ENCODE measurements at places on chromosomes 2 and 18.

DNA sequence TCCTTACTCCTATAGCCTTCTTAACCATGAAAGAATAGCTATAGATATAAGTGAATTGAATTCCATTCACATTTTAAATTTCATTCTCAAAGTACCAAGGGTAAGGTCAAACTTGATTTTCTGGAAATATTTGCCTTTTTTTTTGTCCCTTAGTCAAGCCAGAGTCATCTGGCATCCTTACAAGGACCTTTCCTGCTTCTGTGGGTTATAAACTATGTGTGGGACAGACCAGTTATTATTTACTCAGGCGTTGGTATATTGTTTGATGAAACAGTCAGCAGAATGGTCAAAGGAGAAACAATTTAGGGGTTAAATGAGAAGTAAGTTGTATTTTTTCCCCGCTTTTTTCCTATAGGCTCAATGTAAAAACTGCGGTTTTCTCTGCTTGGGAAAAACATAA lies 1103.2 kb upstream of the ZEB2 start:
- no peak for DNase-seq

- DNase-seq = no peak
Observed at GRCh38 chr2:120134263-120134662, 88.9 kb downstream of the TMEM185B start.

DNA sequence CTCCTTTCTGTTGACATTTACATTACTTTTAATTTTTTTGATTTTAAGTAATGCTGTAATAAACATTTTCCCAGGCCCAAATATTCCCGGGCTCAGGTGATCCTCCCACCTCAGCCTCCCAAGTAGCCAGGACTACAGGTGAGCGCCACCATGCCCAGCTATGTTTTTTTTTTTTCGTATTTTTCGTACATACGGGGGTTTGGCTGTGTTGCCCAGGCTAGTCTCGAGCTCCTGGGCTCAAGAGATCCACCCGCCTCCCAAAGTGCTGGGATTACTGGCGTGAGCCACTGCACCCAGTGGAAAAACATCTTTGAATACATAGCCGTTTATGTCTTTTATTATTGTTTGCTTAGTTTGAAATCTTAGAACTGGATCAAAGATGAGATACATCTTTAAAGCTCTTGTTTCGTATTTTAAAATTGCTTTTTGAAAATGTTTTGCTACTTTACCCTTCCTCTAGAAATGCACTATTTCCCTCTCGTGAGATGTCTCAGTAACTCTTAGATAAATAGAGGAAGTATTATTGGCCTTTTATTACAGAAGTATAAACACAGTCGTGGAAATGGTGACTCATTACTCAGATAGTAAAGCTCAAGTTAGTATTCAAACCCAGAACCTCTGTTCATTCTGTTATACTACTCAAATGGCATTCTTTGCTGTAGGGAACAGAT lies 2.4 kb downstream of the SMCHD1 start:
- no peak for DNase-seq

DNA sequence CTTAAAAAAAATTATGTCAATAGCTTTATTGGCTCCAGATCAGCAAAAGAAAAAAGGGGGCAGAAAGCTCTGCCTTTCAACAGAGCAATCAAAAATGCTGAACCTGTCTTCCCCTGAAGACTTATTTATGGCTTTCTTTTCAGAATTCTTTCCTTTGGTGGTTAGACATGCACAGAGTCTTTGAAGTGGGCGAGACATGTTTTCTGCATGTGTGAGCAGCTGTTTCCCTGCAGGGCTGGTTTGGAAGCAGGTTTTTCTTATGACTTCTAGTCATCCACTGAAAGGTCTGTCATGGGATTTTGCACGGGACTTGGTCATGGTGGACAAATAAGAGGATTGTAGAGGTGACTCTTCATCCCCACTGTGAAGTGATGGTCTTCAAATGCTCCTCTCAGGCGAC lies 160.3 kb downstream of the VAPA start:
- no peak for DNase-seq

GRCh38 chr2:9099341-9099751 lies 95.9 kb upstream of the MBOAT2 start:
- no peak for DNase-seq

DNA sequence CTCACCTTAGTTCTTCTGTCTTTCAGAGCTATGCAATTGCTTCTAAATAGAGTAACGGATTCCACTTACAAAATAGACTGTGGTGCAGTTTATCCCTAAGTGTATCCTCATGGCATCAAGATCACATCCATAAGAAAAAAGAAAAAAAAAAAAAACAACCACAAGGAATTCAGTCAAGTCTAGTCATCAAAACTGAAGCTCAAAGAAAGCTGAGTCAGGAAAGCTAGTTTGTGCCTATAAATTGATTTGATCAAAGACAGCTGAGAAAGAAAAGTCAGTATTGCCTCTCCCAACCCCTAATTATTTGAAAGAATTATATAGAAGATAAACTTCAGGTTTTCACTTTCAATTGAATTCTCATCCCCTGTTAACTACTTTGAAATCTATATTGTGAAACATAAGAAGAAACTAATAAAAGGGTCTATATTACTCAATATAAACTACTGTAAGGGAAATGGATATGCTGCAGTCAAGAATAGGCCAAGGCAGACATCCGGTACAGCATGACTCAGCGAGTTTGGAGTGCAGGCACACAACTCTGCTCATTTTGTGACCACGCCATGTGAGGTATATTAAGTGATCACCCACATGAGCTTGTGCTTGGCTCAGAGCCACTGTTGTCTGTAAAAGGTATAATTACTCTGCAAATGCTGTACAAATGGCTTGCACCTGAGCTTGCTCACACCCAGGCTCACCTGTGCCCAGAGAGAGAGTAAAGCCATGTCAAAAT lies 568.1 kb upstream of the CRIM1 start:
- DNase-seq = no peak

DNA sequence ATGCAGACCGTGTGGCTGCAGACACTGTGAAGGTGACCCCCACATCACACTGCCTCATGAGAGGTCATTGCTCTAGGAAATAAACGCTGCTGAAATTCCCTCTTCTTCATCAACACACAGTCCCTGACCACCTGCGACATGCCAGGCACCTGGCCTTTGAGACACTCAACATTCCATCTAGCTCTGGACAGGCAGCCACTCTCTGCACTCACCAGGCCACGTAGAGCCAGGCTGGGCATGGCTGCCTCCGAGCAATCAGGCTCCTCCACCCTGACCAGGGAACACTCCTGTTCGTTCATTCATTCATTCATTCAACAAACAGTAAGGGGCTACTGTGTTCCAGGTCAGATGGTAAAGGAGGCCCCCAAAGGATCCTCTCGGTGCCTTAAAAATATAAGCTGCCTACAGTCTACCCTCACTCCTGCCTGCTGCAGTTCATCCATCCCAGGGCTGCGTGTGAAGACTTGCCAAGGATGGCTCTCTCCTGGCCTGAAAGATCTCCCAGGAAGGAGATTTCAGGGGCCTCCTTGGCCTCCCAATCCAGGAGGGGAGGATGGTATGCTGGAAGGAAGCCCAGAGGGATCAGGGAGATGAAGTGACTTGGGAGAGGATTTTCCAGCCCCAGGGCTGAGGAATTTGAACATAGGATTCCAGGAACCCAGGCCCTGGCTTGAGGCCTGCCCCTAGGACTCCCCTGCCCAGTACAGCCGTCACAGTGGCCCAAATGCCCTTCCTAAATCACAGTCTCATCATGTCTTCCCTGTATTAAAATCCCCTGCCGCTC lies 66.7 kb downstream of the TNS1 start:
- DNase-seq = no peak

- no peak for DNase-seq
Observed at GRCh38 chr2:218298314-218298875, 6.1 kb upstream of the TMBIM1 start.

DNA sequence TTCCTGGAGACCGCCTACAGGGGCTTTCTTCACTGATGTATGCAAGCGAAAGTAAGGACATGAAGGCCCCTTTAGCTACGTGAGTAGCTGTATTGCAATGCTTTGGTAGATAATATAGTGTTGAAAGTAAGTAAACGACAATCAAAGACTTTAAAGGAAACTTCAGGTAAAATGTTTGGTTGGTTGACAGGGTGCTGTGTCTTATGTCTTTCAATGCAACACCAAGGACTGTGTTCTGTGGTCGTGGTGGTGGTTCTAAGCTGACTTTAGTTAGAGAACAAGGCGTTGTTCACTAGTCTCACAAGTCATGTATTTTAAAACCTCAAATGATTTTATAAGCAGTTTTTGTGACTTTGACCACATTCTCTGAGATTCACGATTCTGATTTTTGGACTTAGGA lies 58.0 kb upstream of the CABYR start:
- DNase-seq = no peak

- DNase-seq = no peak
Observed at GRCh38 chr2:152176113-152176714, 651 bp upstream of the STAM2 start.

- peak; percentile 11 for DNase-seq
Observed at GRCh38 chr2:237421542-237422116, 7.7 kb upstream of the COL6A3 start.

DNA sequence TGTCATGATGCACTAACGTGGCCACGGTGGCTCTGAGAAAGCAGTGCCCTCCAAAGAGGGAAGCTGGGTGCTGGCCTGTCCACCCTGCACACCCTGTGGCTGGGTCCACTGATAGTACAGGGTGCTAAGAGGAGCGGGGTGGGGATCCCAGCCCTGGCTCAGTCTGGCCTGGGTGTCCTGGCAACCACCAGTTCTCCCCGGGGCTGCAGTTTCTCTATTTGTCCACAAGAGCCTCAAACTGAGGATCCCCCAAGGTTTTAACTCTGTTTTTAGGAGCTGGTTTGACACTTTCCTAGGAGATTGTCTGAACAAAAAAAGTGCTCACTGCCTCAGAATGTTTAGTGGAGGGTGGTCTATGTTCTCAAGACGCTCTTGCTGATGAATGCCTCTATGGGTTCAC lies 29.0 kb downstream of the EDAR start:
- no peak for DNase-seq

DNA sequence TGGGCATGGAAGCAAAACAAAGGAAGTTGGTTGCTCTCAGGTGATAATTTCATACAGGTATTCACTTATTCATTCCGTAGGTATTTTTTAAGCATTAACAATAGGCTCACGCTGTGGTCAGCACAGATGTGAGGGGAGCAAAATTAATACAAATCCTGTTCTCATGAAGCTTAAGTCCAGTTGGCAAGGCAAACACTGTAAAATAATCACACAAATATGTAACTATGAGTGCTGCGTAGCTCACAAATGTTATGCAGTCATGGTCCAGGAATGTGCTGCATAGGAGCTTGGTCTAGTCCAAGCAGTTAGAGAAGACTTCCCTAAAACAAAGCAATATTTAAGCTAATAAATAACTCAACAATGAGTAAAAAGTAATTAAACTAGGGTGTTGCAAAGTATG lies 23.9 kb downstream of the SP5 start:
- DNase-seq = no peak

GRCh38 chr2:177998006-177998405 lies 74.6 kb downstream of the PDE11A start:
- DNase-seq = no peak

All from NCI-H524 treated with DMSO at 0.1 percent for 48 hours (cell line).